Head of caudate nucleus (tissue), 42 donors: ENCODE measurements at places on chromosomes 5 and 9.

DNA sequence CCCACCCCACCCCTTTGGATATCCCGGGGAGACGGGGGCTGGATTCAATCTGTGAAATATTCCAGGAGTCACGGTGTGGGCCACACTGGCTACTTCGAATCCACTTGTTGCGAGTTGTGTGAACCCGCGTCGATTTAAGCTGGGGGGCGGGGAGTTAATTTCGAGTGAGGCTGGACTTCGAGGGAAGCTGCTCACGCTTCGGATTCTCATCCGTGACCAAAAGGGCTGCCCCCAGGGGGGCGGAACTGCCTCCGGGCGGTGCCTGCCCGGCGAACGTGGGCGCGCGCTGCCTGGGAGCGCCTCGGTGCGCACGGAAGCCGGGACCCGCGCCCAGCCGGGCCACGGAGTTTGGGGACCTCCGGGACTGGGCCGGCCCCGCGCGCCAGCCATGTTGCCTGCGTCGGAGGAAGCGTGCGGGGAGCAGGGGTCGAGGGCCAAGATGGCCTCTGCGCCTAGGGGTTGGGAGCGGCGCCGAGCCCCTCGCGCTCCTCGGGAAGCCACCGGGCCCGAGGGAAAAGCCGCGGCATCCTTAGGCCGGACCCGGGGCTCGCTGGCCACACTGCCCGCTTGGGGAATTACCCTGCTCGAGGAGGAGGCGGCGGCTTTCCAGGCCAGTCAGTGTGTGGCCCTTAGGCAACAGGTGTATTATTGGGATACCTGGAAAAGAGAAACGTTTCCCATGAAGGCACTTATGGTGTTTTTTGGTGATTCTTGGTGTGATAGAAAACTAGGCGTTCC, 975 bp downstream of the OCLN start:
- DNase-seq: no peak

DNA sequence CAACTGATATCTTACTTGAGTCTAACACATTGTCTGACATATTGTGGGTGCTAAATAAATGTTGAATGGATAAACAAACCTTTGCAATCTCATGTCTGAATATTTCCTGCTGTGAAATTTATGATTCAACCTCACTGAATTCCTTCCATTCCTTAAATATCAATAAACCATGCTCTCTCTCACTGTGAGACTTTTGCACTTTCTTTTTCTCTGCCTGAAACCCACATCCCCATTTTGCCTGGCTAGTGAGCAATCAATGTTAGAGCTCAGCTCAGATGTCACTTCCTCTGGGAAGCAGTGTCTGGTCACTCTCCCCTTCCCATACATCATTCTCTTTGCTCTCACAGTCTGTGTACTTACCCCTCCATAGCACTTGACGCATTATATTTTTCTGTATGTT, 383.7 kb upstream of the TRPC7 start:
- no peak for DNase-seq

GRCh38 chr5:160513485-160513884, 91.8 kb downstream of the PTTG1 start:
- no peak for DNase-seq

DNA sequence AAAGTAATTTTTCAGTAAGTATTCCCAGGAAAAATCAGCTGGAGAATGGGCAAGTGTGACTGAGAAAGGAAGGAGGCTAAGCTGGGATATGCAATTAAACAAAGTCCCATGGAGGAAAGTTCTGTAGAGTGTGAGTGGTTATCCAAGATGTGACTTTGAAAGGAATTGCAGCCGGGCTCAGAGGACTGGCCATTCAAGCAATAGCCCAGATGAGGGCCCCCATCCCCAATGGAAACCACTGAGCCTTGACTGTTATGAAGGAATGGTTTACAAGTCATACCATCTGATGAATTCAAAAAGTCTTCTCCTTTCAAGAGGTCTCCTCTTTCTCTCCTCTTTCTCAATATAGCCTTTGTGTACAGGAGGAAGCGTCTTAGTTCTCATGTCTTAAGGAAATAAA, 6.5 kb downstream of the LVRN start:
- DNase-seq: no peak

DNA sequence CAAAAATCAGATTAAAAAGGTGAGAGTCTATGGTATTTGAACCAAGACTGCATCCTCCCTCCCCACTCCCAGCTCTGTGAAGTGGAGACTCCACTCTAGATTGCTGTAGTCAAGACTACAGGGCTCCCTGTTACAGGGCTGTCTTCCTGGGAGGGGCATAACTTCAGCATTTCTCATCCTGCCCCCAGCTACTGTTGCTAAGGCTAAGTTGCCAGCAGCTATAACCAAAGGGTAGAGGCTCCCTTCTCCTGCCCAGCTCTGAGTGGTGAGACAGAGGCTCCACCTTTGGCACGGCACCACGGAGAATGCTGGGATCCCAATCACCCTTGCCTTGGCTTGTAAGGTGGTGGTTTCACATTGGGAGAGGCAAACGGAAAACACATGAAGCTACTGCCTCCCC, 39.2 kb upstream of the GCNT4 start:
- DNase-seq: no peak

DNA sequence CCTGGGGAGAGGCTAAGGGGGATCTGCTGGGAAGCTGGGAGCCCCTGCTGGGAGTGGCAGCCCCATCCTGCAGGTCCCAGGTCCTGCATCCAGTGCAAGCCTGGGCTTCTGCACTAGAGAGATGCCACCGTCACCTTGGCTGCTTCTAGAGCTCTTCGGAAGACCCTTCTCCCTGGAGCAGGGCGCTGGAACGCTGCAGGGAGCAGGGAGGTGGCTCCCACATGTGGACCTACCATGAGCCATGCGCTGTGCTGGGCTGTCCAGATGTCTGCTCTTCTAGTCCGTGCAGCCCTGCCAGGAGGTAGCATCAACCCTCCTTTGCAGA, 90.9 kb upstream of the PHYKPL start:
- no peak for DNase-seq

DNA sequence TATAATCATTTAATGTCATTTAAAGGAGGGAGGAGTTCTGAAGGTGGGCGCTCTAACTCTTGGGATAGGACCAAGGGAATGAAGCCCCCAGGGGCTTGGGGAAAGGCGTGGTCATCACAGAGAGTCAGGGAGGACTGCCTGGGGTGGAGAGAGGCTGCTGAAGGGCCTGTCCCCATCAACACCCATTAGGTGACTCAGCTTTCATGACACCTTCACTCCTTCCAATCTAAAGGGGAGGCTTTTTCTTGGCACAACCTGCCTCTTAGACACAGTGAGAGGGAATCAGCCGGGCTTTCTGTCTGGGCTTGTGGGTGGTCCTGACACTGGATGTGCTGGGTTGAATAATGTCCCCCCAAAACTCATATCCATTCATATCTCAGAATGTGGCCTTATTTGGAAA, 31.4 kb upstream of the ANKRD33B start:
- DNase-seq: no peak

DNA sequence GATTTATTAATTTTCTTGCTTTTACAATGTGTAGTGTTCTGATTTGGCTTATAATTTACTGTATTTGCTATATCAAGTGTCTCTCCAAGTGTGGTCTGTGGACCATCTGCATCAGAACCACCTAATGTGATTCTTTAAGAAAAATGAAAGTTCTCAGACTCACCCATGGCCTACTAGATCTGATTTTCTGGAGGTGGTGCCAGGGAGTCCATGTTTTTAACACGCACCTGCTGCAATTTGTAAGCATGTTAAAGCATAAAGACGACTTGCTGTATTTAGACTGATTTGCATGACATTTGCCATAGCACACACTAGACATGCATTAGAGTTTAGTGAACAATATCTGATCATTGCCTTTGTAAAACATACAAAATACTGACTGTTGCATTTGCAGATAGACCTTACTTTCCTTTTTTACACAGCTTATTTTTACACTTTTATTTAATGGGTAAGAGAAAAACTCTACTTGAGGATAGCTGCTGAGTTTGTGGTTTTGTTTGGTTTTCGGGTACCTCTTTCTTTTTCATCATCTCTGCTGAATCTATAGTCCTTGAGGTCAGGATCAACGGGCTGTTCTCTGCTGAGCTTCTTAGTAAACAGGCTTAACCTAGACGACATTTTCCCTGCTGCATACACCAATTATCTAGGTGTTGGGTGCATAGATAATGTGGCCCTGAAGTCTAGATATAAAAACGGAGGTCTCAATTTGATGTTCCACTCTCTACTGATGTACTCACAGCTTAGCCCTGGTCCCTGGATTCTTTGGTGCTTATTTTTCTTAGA, 138.0 kb upstream of the ZNF366 start:
- no peak for DNase-seq

DNA sequence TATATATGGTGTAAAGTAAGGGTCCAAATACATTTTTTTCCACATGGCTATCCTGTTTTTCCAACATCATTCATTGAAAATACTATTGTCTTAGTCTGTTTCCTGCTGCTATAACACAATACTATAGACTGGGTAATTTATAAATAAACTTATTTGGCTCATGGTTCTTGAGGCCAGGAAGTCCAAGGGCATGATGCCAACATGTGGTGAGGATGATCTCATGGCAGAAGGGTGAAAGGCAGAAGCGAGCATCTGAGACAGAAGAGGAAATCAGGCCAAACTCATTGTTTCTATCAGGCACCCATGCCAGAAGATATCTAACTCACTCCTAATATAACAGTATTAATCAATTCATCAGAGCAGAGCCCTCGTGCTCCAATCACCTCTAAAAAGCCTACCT, 42.6 kb downstream of the ANKRD55 start:
- DNase-seq: no peak

- DNase-seq: peak; percentile 55
Measured at GRCh38 chr9:119026120-119026519, 343.1 kb downstream of the BRINP1 start.

- DNase-seq: peak; percentile 22
Measured at GRCh38 chr9:84862810-84863287, 193.3 kb downstream of the NTRK2 start.

DNA sequence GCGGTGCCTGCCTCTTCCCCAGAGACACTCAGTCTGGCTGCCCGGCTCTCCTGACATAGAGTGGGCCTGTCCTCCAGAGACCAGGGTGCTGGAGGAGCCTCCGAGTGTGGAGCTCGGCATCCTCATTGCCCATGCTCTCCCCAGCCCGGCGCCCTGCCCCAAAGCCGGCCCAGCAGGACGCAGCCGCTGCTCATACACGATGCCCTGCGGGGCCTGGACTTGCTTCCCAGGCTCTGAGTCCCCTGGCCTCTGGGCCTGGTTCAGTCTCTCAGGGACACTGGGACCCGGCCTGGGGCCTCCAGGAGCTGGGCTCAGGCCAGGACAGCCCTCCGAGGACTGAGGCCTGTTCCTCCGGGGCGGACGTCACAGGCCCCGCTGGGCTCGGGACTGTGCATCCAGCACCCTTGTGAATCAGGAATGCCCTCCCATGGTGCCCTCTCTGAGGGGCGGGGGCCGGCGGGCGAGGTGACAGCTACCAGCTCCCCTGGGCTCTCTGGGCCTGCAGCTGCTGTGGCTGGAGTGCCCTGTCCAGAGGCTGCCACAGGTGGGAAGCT, 23.2 kb downstream of the TPPP start:
- no peak for DNase-seq

- no peak for DNase-seq
Measured at GRCh38 chr5:174172566-174172965, 127.1 kb downstream of the NSG2 start.

DNA sequence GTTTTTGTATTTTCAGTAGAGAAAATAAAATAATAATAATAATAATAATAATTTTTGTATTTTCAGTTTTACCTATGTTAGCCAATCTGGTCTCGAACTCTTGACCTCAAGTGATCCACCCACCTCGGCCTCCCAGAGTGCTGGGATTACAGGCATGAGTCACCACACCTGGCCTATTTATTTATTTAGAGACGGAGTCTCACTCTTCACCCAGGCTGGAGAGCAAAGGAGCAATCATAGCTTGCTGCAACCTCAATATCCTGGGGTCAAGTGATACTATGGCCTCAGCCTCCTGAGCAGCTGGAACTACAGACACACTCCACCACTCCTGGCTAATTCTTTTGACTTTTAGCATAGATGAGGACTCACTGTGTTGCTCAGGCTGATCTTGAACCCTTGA, 167.5 kb downstream of the TLE1 start:
- DNase-seq: no peak

DNA sequence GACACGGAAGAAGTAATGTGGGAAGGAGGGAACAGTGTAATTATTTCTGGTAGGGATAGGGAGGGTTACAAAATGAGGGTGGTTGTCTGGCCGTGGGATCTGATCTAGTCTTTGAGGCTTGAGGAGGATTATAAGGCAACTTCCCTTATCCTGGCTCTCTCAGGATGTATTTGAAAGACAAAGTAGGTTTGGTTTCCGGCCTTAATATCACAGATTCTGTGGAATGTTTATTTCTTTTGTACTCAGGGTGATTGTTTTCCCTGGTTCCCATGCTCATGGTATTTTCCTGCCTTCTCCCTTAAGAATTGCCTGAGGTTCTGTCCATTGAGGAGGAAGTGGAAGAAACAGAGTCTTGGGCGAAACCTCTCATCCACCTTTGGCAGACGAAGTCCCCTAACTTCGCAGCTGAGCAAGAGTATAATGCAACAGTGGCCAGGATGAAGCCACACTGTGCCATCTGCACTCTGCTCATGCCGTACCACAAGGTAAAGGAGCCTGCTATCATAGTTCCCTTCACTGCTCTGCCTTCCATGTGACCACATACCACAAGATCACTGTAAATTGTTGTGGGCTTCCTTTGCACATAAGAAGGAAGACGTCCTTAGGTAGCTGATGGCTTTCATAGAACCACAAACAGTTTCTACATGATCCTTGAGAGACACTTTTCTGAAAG, 253.8 kb downstream of the KDM4C start:
- no peak for DNase-seq

DNA sequence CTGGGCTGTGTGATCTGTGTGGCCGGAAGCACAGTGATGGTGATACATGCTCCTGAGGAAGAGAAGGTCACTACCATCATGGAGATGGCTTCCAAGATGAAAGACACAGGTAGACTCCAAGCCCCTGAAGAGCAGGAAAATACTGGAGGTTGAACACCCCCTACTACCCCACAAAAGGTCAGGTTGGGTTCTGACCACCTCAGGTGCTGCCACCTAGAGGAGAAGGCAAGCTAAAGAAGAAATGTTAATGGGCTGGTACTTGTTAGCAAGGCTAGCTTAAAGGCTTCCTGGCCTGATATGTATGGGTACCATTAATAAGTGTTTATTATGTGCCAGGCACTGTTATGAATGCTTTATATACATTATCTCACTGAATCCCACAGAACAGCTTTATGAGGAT, 11.7 kb downstream of the NIPAL4 start:
- DNase-seq: no peak

GRCh38 chr5:40618926-40619325, 60.8 kb upstream of the PTGER4 start:
- no peak for DNase-seq

DNA sequence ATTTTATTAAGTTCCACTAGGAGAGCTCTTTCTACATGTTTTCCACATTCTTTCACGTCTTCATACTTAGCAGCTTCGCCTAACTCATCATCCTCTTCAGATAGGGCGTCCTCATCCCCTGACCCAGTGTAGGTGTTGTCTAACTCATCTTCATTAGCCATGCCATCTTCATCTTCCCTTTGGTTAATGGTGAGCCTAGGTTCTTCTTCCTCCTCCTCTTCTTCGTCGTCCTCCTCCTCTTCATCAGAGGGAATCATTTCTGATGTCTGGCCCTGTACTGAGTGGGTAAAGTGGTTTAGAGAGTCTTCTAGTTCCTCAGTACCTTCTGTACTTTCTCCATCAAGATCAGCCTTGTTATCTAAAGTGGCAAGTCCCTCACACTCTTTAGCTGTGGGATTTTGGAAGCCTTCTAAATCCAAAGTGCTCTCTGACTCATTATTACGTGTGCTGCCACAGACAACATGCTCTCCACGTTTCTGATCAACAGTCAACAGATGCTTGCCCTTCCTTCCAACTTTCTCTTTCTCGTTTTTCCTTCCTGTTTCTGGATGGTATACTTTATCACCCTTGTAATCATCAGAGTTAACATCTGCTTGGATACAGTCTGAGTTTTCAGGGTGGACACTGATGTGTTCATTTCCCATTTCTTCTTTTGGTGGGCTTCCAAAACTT, 31.1 kb downstream of the TUT7 start:
- no peak for DNase-seq
